Choroid plexus epithelial cell (primary cell): ENCODE measurements at places on chromosomes 12 and 14.

DNA sequence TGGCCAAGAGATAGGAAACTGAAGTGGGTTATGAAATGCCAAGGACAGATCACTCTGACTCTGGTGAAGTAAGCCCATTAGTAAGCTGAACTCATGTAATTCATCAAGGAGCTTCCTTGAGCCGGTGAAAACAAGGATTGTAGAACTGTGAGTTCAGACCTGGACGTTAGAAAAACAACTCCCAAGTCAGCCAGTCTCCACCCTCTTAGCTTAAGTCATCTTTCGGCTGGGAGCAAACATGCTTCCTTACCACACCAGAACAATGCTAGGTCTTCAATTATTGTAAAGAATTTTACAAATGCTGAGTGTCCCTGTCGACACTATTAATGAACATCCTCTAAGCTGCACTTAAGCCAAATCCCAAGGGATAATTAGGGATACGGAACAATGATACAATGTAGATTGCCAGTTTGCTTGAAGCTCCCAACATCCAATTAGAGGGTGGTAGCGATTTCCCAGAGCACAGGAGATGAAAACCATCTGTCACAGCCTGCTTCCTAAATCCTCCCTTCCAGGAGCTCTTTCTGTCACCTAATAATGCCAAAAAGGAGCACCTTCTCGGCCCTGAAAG is 45.7 kb upstream of the VASH1 start:
- DNase-seq: peak; percentile 35

DNA sequence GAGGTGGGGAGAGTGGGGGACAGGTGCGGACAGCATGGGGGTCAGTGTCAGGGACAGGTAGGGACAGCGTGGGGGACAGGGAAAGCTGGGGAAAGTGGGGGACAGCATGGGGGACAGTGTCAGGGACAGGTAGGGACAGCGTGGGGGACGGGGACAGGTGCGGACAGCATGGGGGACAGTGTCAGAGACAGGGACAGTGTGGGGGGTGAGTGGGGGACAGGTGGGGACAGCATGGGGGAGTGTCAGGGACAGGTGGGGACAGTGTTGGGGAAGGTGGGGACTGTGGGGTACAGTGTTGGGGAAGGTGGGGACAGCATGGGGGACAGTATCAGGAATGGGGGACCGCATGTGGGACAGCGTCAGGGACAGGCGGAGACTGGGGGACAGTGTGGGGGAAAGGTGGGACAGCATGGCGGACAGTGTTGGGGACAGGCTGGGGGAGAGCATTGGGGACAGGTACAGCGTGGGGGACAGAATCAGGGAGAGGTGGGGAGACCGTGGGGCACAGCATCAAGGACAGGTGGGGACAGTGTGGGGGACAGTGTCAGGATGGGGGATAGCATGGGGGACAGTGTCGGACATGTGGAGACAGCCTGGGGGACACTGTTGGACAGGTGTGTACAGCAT is 96.1 kb downstream of the TMEM121 start:
- DNase-seq: no peak

DNA sequence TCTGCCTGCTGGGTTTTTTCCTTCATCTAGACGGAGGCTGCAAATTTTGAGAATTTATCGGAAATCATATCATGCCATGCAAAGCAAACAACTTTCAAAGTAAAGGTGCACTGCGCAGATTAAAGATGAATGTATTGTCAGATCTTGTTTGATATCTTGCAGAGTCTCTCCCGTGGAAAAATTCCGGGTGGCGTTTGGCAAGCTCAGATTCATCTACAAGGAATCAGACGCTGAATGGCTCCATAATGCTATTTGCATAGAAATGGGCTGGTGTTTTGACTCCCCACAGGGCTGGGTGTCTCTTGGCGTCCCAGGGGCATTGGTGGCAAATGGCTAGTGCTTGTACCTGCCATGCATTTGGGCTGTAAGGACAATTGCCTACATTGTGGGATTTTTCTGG is 274.0 kb downstream of the VRK1 start:
- no peak for DNase-seq

DNA sequence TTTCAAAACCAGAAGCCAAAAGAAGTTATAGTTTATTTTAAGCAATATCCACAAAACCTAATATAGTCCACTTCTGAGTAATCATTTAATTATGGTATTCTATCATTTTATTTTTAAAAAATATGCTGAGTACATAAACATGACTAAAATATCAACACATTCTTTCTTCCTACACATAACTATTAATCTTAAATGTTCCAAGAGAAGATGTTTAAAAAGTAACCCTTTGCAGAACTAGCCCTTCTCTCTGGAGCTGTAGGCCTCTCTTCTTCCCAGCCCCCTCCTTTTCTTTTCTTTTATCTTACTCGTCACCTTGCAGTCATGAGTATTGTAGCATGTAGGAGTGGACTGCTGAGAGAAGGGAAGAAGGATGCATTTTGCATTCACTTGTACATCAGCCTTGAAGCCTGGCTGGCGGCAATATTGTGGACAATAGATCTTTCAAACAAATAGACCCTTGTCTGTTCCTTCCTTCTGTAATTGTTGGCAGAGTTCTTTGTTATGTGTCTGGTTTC is 941.9 kb downstream of the NRXN3 start:
- no peak for DNase-seq

- peak; percentile 60 for DNase-seq
Measured at GRCh38 chr12:40224439-40225291, at the start of gene LRRK2. TSS of gene LRRK2 (plus strand) at chr12:40224997. CDS start at chr12:40225132, 135 bp downstream.

GRCh38 chr14:61253064-61253738 is 27.9 kb downstream of the TMEM30B start:
- no peak for DNase-seq
